ENCODE measurements at places on chromosomes 1 and 21.

DNA sequence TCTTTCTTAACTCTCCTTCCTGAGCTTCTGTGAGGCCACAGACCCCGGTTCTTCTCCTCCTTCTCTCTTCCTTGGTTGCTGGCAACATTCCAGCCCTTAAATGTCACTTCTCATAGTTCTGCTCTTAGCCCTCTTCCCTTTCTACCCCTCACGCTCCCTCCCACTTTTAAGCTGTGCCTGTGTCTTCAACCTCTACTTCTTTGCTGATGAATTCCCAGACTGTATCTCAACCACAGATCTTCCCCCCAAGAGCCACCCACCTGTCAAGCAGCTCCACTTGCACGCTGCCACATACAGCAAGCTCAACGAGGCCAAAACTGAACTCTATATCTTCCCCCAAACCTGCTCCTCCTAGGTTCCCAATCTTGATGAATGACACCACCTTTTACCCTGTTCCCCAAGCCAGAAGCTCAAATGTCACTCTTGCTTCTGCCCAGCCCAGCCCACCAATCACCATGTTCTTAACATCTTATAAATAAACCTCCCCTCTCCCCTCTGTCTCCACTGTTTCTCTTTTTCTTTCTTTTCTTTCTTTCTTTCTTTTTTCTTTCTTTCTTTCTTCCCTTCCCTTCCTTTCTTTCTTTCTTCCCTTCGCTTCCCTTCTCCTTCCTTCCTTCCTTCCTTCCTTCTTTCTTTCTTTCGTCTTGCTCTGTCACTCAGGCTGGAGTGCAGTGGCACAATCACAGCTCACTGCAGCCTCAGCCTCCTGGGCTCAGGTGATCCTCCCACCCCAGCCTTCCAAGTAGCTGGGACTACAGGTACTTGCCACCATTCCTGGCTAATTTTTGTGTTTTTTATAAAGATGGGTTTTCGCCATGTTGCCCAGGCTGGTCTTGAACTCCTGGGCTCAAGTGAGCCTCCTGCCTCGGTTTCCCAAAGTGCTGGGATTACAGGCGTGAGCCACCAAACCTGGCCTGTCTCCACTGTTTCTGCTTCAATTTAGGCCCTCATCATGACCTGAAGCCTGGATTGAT, 19.8 kb upstream of the PTP4A2 start:
- DNase-seq = no peak

GRCh38 chr21:34615487-34615814, 538 bp upstream of the RCAN1 start:
- DNase-seq = no peak

DNA sequence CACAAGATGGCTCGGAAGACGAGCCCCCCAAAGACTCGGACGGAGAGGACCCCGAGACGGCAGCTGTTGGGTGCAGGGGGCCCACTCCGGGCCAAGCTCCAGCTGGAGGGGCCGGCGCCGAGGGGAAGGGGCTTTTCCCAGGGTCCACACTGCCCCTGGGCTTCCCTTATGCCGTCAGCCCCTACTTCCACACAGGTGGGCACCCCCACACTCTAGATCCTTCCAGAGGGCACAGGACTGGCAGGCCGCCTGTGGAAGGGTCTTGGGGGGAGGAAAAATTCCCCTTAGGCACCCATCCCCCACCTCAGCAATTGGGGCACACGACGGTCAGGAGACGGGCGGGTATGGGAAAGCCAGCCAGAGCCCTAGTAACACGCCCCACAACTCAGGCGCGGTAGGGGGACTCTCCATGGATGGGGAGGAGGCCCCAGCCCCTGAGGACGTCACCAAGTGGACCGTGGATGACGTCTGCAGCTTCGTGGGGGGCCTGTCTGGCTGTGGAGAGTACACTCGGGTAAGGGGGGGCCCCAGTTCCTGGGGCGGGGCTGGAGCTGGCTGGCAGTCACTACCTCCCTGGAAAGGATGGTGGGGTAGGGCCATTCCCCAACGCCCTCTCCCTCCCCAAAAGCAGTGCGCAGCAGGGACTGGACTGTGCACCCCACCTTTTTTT, 16.1 kb downstream of the NOC2L start:
- DNase-seq = no peak

DNA sequence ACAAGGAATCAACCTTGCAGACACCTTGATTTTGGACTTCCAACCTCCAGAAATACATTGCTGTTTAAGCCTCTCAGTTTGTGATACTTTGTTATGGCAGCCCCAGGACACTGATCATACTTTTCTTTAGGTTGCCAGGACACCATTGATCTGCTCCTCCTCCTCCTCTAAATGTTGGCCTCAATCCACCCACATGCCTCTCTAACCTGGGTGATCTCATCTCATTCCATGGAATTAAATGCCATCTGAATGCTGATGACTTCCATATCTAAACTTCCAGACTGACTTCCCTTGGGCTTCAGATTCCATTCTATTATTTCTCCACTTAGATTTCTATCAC, 7.4 kb upstream of the PPP1R15B start:
- DNase-seq = no peak

- DNase-seq = no peak
Observed at GRCh38 chr1:196951711-196952394, 8.3 kb downstream of the CFHR2 start.

- DNase-seq = no peak
Observed at GRCh38 chr1:212536586-212536985, 72.0 kb upstream of the ATF3 start.

DNA sequence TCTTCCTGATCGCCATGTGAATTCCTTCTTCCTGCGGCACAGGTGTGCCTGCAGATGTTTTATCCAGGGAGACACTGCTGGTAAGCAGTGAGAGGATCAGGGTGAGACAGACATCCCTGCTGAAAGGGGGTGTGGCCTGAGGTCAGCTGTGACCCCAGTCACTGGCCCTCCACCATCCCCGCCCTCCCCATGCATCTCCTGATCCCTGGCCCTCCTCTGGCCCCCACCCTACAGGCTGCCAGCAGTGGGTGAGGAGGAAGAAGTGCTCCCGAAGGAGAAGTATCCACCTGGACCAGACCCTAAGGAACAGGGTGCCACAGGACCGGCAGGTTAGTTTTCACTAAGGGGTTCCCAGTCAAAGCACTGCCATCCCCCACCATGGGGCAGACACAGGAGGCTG, 85.3 kb downstream of the GLIS1 start:
- no peak for DNase-seq

- no peak for DNase-seq
Observed at GRCh38 chr1:57468641-57469523, 45.0 kb upstream of the DAB1 start.

DNA sequence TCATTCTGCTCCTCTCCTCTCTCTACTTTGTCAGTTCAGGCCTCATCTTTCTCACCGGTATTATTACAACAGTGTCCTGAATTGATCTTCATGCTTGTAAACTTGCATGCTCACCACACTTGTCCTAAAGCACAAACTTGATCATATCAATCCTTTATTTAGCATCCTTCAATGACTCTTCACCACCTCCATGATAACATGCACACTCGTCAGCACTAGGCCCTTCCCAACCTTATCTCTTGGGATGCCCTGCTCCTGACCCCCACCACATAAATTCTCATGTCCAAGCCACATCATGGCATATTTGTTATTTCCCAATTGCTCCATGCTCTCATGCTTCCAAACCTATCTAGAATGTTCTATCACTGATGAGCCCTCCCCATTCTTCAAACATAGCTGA, 103.1 kb downstream of the ENAH start:
- DNase-seq = no peak

DNA sequence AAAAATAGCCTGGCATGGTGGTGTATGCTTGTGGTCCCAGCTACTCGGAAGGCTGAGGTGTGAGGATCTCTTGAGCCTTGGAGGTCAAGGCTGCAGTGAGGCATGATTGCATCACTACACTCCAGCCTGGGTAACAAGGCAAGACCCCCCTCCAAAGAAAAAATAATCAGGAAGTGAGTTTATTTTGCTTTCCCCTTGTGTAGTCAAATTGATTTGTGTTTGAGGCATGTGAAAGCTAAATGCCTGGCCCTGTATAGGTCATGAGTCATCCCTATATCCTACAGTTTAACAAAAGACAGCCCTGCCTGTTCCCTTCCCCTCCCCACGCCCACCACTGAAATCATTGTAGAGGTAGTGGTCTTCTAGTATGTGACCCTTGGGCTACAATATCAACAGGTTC, 241.4 kb upstream of the JUN start:
- DNase-seq = no peak

GRCh38 chr1:62462370-62462769, 25.5 kb downstream of the USP1 start:
- no peak for DNase-seq

GRCh38 chr1:19710825-19711611, 46.3 kb downstream of the HTR6 start:
- no peak for DNase-seq

- DNase-seq = no peak
Observed at GRCh38 chr21:34807146-34807880, 138.5 kb downstream of the CLIC6 start.

GRCh38 chr21:43345746-43346409, 81.1 kb downstream of the SIK1 start:
- no peak for DNase-seq

- no peak for DNase-seq
Observed at GRCh38 chr1:20882837-20883236, 95.7 kb upstream of the HP1BP3 start.

DNA sequence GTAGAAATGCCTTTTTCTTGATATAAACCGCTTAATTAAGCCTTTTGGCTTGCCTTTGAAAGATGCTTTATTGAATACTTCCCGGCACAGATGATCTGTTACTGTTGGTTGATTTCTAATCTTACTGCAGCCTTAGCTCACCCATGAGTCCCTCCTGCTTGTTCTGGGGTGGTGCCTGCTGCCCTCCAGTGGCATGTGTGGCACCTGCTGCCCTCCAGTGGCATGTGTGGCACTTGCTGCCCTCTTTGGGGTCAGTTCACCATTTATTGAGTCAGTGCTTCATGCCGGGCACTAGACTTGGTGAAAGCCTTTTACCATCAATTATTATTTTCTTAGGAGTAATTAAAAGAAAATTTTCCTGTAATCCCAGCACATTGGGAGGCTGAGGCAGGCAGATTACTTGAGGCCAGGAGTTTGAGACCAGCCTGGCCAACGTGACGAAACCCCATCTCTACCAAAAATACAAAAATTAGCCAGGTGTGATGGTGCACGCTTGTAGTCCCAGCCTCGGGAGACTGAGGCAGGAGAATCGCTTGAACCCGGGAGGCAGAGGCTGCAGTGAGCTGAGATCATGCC, 54.3 kb downstream of the ADARB1 start:
- DNase-seq = peak; percentile 88

- no peak for DNase-seq
Observed at GRCh38 chr1:192969091-192969490, 90.1 kb downstream of the UCHL5 start.

Measured in coronary artery (tissue), 2 donors.